ENCODE measurements at places on chromosomes 7 and 10.

DNA sequence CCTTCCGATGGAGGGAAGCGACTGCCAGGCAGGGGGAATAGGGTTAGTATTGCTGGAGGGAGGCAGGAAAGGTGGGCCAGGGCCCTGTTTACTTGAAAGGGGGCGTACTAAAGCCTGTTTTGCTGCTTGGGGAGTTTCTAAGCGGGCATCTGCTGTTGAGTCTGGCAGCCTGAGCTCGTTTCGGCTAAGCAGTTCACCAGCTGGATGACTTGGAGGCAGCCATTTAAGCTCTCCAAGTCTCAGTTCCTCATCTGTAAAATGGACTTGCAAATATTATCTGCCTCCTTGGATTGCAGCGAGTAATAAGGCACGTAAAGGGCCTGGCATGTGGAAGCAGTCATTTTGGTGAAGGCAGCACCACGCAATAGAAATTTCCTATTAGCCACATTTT is 44.0 kb downstream of the LDB3 start:
- no peak for DNase-seq

- no peak for DNase-seq
Observed at GRCh38 chr7:44377681-44378421, 52.5 kb upstream of the CAMK2B start.

GRCh38 chr10:109976681-109977080 is 31.1 kb upstream of the ADD3 start:
- no peak for DNase-seq

- no peak for DNase-seq
Observed at GRCh38 chr10:124704428-124705380, 39.5 kb downstream of the FAM53B start.

DNA sequence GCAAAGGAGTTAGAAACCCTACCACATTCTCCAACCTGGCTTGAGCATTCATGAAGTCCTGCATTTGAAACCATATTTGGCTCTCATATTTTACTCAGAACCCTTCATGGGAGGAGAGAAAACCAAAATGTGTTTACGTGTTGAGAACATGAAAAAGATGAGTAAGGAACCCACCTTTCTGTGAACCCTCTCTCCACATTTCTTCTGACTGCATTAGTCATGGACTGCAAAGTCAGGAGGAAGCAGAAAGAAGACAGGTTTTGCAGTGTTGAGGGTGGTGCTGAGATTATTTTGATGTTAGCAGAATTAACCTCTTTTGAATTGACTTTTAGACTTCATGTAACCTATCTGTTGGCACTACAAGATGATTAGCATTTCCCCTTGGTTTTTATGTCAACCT is 4.9 kb downstream of the IFIT1B start:
- DNase-seq: no peak

- DNase-seq: no peak
Observed at GRCh38 chr7:139732471-139733167, 45.2 kb downstream of the HIPK2 start.

DNA sequence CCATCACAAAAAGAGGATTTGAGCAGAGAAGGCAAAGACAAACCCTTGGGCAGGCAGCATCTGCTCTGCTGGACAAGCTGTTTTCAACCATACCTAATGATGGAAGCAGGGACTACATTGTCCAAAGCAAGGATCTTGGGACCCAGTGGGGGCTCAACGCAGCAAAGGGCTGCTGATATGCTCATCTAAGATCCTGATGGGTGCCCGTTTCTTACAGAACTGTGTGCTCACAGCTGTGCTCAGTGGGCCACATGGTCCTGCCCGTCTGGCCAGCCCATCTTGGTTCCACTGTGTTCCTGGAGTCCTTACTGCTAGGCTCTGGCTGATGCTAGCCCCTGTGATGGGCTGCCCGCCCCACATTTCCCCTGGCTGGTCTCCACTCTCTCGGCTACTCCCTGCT is 36.1 kb downstream of the GPRIN2 start:
- no peak for DNase-seq

- no peak for DNase-seq
Observed at GRCh38 chr10:18533896-18534295, 117.5 kb downstream of the NSUN6 start.

DNA sequence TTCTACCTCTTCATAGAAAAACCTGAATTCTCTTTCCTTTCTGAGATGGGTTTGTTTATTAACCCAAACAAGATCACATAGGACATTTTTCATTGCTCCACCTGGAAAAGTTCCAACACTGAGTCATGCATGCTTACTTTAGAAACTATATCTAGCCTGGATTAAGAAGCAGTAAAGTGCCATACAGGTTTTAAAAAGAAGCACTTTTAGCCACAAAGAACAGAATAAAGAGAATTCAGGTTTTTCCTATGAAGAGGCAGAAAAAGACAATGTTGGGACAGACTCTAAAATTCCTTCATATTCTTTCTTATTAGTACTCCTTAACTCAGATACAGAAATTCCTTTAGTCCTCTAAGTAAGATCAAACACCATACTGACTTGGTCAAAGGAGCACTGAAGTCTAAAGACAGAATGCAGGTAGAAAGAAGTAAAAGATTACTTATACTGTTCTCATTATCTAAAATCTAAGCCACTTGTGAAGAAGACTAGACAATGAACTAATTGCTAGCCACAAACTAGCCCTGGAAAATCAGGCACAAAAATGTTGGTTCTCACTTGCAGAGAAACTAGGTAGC is 241.3 kb downstream of the ANK3 start:
- no peak for DNase-seq

GRCh38 chr10:71623098-71623985 is 96.2 kb downstream of the C10orf105 start:
- no peak for DNase-seq

GRCh38 chr10:23293145-23293724 is 51.4 kb downstream of the C10orf67 start:
- no peak for DNase-seq

- no peak for DNase-seq
Observed at GRCh38 chr7:130982160-130982638, 248.2 kb upstream of the KLF14 start.

GRCh38 chr7:124723012-124723411 is 42.6 kb downstream of the GPR37 start:
- DNase-seq: no peak
